ENCODE measurements at places on chromosomes 4 and X.

DNA sequence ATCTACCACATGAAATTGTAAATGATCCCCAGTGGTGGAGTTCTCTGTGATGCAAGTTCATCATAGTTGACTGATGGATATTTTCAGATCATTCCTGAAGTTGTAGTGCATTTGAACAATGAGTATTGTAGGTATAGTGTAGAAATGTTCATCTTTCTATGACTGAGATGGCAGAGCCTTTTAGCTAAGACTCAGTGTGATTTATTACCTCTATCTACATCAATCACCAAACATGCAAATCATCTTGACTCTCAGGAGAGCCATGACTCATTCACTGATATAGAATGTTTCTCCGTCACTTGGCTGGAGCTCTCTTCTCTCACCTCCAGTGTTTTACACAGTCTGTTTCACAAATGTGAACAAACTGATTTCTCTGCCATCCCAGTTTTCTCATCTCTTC lies 392.6 kb downstream of the IL1RAPL1 start:
- no peak for DNase-seq

GRCh38 chr4:123896446-123897071 lies 500.0 kb downstream of the SPRY1 start:
- DNase-seq = no peak

- DNase-seq = no peak
Measured at GRCh38 chrX:153310901-153311300, 10.7 kb downstream of the PNMA6F start.

- no peak for DNase-seq
Measured at GRCh38 chrX:47133493-47133892, 11.0 kb downstream of the NDUFB11 start.

DNA sequence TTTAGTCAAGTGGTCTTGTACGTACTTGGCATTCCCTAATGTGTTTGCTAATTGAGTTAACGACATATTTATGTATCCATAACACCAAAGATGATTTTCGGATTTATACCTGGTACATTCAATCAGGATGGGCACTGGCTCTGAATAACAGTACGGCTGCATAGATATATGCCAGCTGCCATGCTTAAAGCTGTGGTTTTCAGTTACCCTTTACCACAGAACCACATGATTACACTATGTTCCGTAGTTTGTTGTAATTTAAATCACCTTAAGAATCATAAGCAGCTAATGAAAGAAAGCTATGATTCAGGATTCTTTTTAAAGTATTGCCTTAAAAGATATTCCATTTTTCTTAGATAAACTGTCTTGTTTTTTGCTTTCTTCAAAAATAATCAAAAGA lies 53.6 kb downstream of the FIP1L1 start:
- DNase-seq = no peak

DNA sequence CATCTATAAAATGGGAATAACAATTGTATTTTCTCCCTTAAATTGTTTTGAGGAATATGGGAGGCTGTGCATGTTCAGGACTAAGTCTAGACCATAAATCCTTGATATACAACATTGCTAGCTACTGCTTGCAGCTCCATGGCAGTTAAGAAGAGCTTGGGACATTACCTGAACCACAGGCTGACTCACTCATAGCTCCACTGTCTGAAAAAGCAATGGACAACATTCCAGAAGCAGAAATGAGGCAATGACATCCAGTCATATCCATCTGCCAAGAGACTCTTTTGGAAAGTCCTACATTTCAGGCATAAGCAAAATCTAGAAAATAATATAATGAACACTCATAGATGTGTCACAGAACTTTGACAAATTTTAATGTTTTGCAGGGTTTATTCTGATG lies 167.3 kb upstream of the LEF1 start:
- peak; percentile 67 for DNase-seq

DNA sequence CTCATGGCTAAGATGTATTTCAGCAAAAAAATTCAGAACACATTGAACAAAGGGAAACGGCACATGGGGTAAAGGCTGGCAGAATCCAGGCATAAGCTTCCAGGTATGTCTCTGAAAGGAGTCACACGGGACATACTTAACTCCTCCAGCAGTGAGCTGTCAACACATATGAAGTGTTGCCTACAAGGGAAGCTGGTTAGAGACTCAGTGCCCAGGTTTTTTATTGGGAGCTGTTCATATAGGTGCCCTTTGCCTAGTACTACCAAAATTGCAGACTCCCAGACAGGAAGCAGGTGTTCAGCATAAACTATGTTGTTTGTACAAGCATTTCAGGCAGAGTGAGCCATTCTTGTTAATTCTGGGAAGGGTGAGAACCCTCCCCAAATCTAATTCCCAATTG lies 77.4 kb upstream of the PUDP start:
- DNase-seq = no peak

DNA sequence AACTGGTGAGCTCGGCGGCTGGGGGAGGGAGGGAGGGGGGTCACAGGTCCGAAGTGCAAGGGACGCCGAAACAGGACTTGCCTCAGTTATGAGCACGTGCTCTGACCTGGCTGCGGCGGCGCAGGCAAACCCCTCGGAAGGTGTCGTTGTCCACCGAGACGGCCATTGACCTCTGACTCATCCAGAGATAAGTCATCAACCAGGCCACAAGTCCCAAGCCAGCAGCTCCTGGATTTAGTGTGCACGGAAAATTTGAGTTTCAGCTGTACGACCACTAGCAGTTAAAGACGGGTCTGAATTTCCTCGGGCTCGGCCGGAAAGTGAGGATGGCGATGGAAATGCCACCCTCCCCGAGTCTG lies 674 bp downstream of the SH3D19 start:
- DNase-seq = peak; percentile 82

DNA sequence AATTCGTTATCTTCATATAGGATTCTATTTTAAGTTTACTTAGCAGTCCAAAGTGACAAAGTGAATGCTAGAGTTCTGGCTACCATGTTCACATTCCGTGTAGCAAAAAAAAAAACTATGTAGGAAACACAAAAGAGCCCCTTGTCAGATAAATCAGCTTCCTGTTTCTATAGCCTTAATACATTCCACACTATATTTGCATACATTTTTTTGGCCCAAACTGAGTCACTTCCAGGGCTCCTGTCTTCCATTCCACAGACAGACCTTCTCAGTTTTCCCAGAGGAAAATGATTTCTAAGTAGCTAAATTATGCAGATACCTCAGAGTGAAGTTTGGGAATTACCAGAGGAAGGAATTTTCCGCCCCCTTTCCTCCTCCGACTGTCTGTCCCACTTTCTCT lies 841.9 kb upstream of the HS3ST1 start:
- no peak for DNase-seq

- no peak for DNase-seq
Measured at GRCh38 chr4:70306076-70306475, 28.7 kb upstream of the CABS1 start.
